ENCODE measurements at places on chromosomes 11 and 22.

DNA sequence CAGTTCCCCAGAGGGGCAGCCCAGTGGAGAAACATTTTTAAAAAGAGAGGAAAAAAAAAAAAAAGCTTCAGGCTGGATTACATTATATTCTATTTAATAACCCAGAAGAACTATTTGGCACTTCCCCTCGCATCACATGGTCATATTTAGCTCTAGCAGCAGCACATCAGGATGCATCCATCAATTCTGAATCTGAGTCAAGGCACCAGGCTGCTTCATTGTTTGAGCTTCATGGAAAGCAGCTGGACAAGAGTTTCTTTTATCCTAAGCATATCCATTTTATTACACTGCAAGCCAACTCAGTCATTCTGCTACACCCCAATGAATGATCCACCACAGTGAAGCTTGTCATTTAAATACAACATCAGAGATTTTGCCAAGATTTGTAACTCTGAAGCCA lies 10.0 kb downstream of the SPTY2D1 start:
- DNase-seq = no peak

DNA sequence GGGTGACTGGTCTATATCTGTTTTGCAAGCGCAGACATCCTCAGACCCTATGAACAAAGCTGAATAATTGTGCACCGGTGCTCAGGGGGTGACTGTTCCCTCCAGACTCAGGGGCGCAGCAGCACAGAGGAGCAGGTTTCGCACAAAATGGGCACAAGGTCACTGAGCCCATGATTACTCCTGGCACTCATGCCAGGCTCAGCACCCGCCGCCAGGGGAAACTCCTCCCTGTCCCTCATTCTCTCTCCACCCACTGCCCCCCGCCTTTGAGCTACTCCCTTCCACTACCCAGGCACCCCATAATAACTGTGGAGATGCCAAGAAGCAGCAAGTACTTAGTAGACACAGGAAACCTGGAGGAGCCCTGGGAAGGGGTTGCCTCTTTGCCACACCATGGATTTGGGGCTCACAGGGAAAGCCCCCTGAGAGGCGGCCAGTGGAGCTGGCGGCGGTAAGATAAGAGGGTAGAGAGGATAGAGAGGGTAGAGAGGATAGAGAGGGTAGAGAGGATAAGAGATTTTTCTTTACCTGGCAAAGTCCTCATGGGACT lies 198.8 kb downstream of the CTTN start:
- DNase-seq = no peak

DNA sequence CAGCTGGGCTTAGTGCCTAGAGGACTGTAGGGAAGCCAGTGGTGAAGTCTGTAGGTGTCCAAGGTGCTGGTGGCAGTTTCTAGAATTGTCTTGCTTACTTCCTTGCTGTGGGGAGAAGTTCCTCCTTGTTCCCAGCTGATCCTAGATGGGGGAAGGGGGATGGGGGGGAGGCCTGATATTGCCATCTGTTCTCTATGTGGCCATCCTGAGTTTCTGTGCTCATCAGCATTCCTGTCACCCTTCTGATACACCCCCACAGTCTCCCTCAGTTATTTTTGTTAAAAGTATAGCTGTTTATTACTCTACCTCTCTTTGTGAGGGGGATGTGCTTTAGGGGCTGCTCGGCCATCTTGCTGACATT lies 36.5 kb downstream of the MADD start:
- no peak for DNase-seq

GRCh38 chr22:40417881-40418280 lies 47.5 kb downstream of the SGSM3 start:
- DNase-seq = no peak

GRCh38 chr11:1113405-1114201 lies 38.9 kb downstream of the MUC2 start:
- DNase-seq = no peak

- DNase-seq = no peak
Measured at GRCh38 chr11:78504181-78504580, 70.5 kb downstream of the NARS2 start.

- no peak for DNase-seq
Measured at GRCh38 chr22:24424901-24425775, 2.3 kb upstream of the ADORA2A start.

GRCh38 chr11:116309446-116309845 lies 463.3 kb downstream of the BUD13 start:
- DNase-seq = no peak

DNA sequence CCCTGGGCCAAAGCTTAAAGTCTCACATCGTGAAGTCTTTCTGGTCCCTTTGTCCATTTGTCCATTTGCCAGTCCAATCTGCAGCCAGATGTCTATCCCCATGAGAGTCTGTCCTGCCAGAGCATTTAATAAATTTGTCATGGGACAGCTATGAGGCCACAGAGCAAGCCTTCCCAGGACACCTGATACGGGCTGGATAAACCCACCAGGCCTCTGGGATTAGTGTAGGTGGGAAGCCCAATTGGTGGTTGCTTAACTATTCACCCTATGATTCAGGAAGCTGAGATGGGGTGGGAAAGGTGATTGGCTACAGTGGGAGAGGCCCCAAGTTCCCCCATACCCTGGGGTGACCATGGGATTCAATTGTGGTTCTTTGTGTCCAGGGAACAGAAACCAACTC lies 39.9 kb downstream of the MYEOV start:
- DNase-seq = no peak

GRCh38 chr11:17169876-17170275 lies 37.9 kb downstream of the PIK3C2A start:
- DNase-seq = no peak

- DNase-seq = no peak
Measured at GRCh38 chr11:6850526-6850925, 5.0 kb downstream of the OR10A5 start.

DNA sequence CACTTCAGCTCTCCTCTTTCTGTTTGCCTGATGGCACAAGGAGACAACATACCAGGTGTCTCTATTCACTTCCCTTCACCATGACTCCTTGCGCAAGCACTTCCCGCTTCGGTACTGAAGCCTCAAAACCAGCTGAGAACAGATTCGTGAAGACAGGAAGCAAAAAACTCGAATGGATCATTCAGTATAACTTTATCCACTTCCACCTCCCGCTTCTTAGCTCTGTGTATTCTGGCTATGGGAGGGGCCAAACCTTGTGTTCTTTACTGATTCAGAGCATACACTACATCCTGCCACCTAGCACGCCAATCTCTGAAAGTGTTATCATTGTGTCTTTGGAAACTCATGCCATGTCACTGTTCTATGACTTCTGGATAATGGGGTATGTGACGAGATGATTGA lies 62.2 kb upstream of the ADA2 start:
- DNase-seq = no peak

DNA sequence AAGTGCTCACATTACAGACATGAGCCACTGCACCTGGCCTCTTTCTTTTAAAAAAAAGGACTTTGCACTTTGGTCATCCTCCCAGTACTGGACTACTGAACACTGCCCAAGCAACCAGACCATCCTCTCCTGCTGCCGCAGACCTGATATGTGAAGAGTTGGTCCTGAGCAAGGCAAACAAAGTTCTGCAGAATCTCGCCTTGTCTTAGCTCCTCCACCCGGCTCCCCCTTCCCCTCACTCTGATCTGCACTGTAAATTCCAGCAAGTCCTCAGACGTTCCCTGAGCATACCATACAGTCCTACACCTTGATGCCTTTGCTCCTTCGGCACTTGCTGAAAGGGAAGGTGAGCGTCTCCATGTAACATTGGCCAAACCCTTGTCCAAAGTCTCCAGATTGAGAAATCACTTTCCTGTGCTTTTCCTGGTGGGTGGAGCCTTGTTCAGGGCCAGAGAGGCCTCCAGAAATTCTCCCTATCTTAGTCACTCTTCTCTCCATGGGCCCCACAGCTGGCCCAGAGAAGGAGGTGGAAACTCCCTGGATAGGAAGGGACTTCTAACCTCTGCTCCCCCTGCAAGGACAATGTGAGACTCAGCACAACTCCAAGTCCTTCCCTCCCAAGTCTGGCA lies 47.0 kb upstream of the TIMP3 start:
- no peak for DNase-seq

GRCh38 chr11:78446210-78446609 lies 28.6 kb upstream of the GAB2 start:
- no peak for DNase-seq

GRCh38 chr11:9574622-9575259 lies 1.3 kb downstream of the WEE1 start:
- DNase-seq = no peak

- DNase-seq = no peak
Measured at GRCh38 chr11:121240650-121241303, 51.8 kb upstream of the SC5D start.

DNA sequence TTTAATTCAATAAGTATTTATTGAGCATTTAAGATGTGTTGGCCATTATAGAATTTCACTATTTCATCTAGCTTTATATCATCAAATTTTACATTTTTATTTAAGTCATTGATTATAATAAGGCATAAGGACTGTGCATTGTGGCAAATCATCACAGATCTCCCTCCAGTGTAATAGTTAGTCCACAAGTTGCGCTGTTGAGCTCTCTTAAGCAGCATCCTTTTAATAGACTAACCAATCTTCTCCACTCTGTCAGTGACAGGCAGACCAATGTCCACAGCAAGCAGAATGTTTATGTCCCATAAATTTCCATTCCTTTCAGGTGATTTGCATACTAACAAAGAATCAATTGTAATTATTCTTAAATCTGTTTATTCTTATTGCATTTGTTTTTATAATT lies 595.3 kb upstream of the CCDC90B start:
- no peak for DNase-seq
